ENCODE measurements at places on chromosomes 16 and 17.

GRCh38 chr17:76560036-76560876, 20.4 kb downstream of the PRCD start:
- no peak for DNase-seq

DNA sequence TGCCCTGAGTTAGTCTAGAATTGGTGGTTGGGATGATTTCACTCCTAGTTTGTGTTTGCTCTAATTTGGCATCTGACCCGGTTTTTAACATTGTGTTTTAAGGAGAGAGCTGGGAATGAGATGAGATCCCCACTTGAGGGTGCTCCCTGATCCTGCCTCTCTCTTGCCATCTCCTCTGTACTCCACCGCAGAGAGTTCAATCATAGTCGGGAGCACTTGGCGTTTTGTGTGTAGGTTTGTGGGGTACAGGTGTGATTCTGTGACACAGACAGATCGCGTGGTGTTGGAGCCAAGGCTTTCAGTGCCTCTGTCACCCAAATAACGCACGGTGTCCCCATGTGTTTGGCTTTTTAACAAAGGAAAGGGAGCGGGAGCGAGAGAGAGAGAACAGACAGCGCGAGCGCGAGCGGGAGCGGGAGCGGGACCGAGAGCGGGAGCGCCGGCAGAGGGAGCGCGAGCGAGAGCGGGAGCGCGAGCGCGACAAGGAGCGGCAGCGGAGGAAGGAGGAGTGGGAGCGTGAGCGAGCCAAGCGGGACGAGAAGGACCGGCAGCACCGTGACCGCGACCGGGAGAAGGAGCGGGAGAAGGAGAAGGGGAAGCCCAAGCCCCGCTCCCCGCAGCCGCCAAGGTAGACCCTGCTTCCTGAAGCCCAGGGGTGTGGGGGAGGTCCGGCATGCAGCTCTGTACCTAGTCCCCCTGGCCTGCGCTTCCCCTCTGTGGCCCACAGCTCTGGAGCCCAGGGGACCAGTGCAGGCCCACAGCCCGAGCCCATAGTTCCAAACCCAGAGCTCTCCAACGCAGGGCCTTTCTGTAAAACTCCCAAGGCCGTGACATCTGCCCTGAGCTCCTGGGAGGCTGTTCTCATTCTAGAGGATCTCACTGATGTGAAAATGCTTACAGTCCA, 27.2 kb upstream of the IL17C start:
- no peak for DNase-seq

- no peak for DNase-seq
Observed at GRCh38 chr16:63614429-63614828, 1507.4 kb downstream of the CDH11 start.

DNA sequence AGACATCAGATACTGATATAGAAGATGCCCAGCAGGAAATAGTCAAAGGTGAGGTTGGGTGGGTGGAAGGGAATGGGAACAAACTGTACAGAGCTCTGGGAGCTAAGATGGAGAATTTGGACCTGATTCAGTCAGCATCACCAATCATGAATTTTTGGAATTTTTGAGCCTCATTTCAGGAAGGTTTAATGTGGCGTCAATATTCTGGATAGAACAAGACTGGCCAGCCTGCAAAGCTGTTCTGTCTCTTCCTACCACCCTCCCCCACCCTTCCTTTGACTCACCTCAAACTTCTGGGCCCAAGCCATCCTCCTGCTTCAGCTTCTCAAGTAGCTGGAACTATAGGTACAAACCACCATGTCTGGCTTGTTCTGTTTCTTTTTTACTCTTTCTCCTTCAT, 32.6 kb downstream of the CTCF start:
- DNase-seq = no peak

DNA sequence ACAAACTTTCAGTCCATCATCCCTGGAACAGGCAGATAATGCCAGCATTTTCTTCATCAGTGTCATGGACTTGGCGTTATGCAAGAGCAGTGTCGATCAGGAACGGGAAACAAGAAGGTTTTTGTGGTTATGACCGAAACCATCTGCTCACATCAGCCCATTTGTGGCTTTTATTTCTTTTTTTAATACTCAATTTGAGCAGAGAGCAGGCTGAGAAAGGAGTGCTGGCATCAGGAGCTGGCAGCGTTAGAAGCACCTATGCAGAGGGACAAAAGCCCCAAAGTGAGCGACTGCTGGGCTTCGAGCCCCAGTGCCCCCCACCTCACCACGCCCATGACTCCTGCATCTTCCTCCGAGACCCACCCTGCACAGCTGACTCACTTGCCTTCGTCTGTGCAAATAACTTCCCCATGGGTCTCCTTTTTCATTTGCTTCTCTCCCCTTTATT, 16.2 kb upstream of the CD300E start:
- DNase-seq = no peak

- DNase-seq = no peak
Observed at GRCh38 chr16:79972053-79972704, 371.6 kb upstream of the MAF start.

GRCh38 chr16:73329358-73330286, 281.7 kb upstream of the ZFHX3 start:
- no peak for DNase-seq

GRCh38 chr17:56543280-56543679, 50.2 kb upstream of the NOG start:
- no peak for DNase-seq
